H7 (cell line): ENCODE measurements at places on chromosomes 12 and 14. TPM values are rescaled to one million over a fixed set of nuclear protein-coding genes. Genes with fewer than 3 reads are reported as not detected.
A peak's percentile ranks its signal among the peaks of the same experiment; 100 is the strongest.

CELA1 gene
- total RNA-seq = not detected in 2 replicates

- DNase-seq = no peak
Observed at GRCh38 chr14:94392510-94392935, 4.1 kb upstream of the SERPINA1 start.

HOXC4 gene
- not detected in 2 replicates for total RNA-seq

DNA sequence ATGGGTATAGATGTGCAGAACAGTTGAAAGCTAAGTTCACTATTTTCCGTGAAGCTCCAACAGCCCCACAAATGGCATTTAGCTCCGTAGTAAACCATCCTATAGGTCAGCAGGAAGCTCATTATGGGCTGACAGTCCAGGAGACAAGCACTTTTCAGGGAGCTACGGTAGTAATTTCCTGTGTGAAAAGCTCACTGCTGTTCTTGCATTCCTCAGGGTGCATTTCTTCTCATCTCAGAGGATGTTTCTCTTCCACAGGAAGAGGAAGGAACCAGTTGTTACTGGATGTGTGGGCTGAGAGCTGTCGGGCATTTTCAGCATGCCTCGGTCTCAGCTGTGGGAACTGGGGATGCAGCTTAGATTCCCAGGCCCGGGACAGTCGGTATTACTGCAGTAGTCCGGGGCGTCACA lies 72.8 kb downstream of the GALNT4 start:
- peak; percentile 26 for DNase-seq

DNA sequence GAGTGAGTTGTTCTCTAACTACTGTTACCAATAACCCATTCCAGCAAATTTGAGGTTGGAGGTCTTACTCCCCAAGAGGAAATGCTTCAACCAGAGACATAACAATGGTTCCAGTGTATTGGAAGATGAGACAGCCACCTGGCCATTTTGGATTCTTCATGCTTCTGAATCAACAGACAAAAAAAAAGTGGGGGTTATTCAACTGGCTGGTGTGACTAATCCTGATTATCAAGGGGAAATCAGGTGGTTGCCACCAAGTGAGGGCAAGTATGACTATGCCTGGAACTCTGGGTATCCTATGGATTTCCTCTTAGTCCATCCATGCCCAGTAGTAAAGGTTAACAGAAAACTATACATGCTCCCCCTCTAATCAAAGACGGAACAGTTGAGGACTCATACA lies 29.9 kb upstream of the ZNF641 start:
- no peak for DNase-seq

DNA sequence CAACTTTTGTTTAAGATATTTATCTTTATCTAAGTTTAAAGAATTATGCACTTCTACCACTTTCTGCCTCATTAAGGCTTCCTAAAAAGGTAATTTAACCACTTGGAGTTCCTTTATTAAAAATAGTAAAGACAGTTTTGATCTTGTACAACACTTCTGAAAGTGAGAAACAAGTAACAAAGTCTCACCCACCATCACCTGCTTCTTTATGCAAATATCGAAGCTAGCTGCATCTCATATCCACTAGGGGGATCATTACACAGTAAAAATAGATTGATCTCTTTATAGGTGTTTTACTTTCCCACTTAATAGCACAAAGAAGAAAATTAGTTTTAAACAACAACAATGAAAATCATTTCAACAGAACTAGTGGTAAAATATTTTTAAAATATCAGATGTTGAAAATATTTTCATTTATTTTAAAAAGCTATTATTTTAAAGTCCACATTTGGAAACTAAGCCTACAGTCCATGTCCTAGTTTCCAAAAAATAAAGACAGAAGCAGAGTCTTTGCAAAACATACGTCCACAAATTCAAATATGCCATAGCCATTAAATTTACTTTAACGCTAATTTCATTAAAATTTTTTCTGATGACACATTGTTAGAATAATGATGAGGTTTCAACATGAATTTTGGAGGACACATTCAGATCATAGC lies 160.0 kb upstream of the SOX5 start:
- DNase-seq = peak; percentile 29

- no peak for DNase-seq
Observed at GRCh38 chr12:58775396-58775795, 144.9 kb downstream of the LRIG3 start.

GRCh38 chr12:98490501-98491453 lies 24.6 kb upstream of the TMPO start:
- peak; percentile 73 for DNase-seq

- peak; percentile 18 for DNase-seq
Observed at GRCh38 chr12:88844426-88844825, 264.2 kb upstream of the KITLG start.

- no peak for DNase-seq
Observed at GRCh38 chr12:125287155-125287847, 222.1 kb downstream of the AACS start.

TEAD4 gene
- 67.7 and 70.9 TPM in 2 replicates for total RNA-seq

GRCh38 chr14:31418440-31418839 lies 1.9 kb downstream of the HEATR5A start:
- DNase-seq = no peak

GRCh38 chr14:56173365-56173922 lies 55.2 kb downstream of the PELI2 start:
- no peak for DNase-seq

PSMA6 gene
- 206 and 232 TPM in 2 replicates for total RNA-seq

- no peak for DNase-seq
Observed at GRCh38 chr12:51025338-51025835, 797 bp downstream of the SLC11A2 start.

GRCh38 chr12:75553836-75554555 lies 42.6 kb upstream of the KRR1 start:
- DNase-seq = no peak

- DNase-seq = no peak
Observed at GRCh38 chr12:93848523-93849101, 171.4 kb downstream of the CRADD start.

ARHGAP9 gene
- 2.6 and 6.3 TPM in 2 replicates for total RNA-seq

- no peak for DNase-seq
Observed at GRCh38 chr14:70514168-70515069, 20.4 kb downstream of the ADAM20 start.

ZDHHC22 gene
- 8.9 and 11.6 TPM in 2 replicates for total RNA-seq

RNF212B gene
- 0.24 TPM in 1 of 2 replicates, not detected in the other for total RNA-seq

CMTM5 gene
- 0.14 TPM in 1 of 2 replicates, not detected in the other for total RNA-seq

- no peak for DNase-seq
Observed at GRCh38 chr12:11717519-11717961, 68.1 kb downstream of the ETV6 start.

- peak; percentile 37 for DNase-seq
Observed at GRCh38 chr14:103332143-103332919, 1.7 kb upstream of the EIF5 start.

DNA sequence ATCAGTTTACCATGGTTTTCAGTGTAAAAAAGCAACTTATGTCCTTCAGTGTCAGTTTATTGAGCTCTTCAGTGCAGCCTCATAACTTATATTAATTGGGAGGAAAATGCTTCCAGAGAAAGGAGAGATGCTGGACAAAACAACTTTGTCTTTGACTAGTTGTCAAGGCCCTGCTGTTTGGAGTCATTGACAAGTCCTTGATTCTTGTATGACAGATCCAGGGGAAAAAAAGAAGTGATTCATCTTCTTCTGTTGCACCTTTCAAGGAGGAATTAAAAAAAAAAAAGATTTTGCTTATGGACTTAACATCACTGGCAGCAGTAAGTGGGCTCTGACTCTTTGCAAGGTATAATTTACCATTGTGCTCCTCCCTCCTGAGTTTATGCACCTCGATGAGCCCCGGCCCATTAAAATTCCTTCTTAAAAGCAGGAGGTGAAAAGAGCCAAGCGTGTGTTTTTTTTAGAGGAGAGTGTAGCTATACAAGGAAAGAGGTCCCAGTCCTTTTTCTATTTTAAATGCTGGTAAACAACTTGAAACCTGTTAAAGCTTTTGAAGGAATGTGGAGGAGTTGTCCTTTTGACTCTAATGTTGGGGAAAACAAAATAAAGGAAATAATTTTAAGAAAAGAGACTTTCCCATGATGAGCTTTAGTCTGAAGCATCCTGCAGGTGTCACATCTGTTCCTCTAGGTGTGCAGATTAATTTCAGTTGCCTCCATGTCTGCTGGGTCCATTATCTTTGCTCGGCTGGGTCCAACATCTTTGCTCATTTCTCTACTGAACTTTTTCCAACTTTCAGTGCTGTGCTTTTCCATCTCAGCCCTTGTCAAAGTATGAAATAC lies 431.6 kb downstream of the RAD51B start:
- no peak for DNase-seq

KRT77 gene
- not detected in 2 replicates for total RNA-seq

DNA sequence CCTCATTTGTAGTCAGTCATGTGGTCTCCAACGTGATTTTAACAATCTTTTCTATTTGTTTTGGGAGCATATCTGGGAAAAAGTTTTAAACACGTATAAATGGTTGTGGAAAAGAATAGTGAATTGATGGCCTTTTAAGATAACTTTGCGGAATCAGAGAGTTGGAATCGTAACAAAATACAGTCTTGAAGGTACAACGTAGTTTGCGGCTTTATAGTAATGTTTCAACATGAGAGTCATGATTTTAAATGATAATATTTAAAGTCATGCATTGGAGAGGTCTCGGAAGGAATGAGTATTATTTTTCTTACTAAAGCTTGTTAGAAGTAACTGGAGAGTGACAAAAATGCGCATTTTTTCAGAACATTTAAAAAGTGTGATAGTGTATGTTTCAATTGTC lies 1.6 kb downstream of the AEBP2 start:
- no peak for DNase-seq

HPD gene
- total RNA-seq = 0.80 and 1.1 TPM in 2 replicates
